ENCODE measurements at places on chromosomes 4 and X.

DNA sequence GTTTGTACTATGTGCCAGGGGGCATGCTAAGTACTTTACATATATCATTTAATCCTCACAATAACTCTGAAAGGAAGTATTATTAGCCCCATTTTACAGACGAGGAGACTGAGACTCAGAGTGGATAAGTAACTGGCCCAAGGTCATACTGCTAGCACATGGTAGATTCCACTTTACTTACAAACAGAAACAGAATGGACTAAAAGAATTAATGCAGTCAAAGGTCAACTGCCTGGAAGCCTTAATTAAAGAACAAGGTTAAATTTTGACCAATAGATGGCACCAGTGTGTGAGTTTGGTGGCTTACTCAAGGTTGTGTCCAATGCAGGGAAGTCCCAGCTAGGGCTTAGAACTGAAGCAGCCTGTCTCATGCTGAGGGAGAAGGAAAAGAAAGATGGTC lies 4.7 kb downstream of the RIPPLY1 start:
- peak; percentile 16 for DNase-seq

- no peak for DNase-seq
Observed at GRCh38 chr4:30790998-30791397, 70.8 kb downstream of the PCDH7 start.

GRCh38 chr4:24816797-24817196 lies 21.4 kb downstream of the SOD3 start:
- no peak for DNase-seq

GRCh38 chr4:41977709-41978108 lies 3.8 kb upstream of the DCAF4L1 start:
- DNase-seq, result no peak

GRCh38 chrX:26918631-26919030 lies 544.5 kb downstream of the PPP4R3C start:
- DNase-seq, result no peak

GRCh38 chr4:2249526-2250356 lies 7.8 kb upstream of the HAUS3 start:
- DNase-seq, result no peak

- DNase-seq, result no peak
Observed at GRCh38 chrX:124343016-124343415, 3.3 kb upstream of the SH2D1A start.

DNA sequence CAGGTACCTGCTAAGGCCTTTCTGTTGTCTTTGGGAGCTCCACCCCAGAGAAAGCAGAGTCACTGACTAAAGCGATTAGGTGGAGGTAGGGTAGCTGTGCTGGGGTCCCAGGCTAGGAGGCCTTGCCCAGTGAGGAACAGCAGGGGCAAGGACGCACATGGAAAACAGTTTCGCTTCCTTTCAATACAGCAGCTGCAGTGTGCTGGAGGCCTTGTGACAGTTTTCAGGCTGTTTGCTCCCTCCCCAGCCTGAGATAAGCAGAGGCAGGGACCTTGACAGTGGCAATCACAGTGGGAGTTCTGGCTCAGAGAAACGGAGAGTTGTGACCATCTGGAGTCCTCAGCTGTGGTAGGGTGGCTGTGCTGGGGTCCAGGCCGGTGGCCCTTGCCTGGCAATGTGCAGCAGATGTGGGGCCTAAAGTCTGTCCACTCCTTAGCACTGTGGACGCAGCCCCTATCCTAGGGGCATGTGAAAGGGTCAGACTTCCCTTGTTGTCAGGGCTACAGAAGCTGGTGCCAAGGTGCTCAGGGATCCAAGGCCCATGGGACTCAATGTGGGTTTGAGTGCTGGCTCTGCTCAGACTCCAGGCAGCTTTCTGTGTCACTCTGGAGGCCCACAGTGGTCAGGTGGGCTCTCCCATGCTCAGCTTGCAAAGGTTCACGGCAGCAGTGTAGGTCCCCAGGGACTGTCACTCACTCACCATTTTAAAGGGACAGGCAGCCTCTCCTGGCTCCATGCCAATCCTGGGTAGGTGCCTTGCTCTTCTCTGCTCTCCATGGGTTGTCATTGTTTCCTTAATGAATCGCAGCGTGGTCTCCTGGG lies 534.9 kb upstream of the FMR1 start:
- DNase-seq, result peak; percentile 95

DNA sequence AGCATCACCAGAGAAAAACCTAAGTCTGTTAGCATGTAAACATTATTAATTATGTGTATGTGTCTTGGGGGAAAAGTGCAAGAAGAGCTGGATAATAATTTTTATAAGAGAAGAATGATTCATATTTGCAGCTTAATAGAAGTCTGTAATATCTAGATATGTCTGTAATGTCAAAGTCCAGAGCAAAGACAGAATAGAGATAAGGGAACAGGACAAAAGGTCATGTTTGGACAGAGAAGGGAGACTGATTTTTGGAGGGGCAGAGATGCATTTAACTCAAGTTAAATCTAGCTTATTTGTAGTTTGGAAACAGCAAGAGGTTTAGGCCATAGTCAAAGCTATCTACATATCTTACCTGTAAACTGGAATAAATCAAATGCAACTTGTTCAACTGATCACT lies 61.2 kb downstream of the MAGED1 start:
- no peak for DNase-seq

DNA sequence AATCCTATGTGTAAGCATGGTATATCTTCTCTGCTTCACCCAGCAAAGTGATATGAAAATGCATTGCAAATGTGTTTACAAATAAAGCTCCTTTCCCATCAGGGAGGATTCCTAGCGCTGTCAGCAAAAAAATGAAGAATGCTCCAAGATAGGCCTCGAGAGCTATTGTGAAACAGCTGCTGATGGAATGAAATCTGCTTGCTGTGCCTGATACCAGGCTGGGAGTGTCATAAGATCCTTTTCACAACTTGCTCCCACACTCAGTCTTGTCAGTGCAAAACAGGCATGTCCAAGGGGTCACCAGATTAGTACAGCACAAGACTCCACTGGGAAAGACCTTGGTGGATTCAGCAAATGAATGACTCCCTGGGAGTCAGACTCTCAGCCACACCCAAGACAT lies 34.1 kb downstream of the HNRNPH2 start:
- no peak for DNase-seq

DNA sequence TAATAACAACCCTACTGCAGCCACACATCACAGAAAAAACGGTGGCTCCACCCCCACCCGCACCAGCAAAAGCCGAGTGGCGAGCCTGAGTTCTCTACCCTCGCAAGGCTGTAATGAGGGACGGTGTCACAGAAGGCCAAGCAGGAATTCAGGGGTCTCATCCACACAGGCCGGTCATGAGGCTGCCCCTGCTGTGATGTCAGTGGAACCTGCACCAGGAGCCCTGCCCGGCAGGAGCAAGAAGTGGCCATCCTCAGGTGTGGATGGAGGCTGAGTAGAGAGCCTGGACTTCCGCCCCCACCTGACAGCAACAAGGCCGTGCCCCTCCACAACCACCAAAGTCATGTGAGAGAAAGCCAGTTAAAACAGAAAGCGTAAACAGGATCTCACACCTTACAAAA lies 20.6 kb downstream of the LYAR start:
- no peak for DNase-seq

- no peak for DNase-seq
Observed at GRCh38 chrX:148501386-148502066, 1.1 kb downstream of the AFF2 start.

- no peak for DNase-seq
Observed at GRCh38 chr4:1638873-1639272, 45.2 kb downstream of the FAM53A start.

- DNase-seq, result no peak
Observed at GRCh38 chr4:123554801-123555232, 158.2 kb downstream of the SPRY1 start.

- DNase-seq, result no peak
Observed at GRCh38 chr4:151922306-151922705, 161.5 kb upstream of the GATB start.

- DNase-seq, result no peak
Observed at GRCh38 chr4:82043081-82043808, 330.5 kb downstream of the HNRNPD start.

DNA sequence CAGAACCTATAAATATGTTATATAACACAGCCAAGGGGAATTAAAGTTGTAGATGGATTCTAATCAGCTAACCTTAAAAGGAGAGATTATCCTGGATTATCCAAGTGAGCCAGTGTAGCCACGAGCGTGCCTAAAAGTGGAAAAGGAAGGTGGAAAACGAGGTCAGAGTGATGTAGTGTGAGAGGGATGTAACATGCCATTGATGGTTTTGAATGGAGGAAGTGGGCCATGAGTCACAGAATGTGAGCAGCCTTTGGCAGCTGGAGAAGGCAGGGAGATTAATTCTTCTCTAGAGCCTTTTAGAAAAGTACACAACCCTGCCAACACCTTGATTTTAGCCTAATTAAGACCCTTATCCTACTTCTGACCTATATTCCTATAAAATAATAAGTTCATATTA lies 149.1 kb downstream of the SLC39A8 start:
- DNase-seq, result no peak

- no peak for DNase-seq
Observed at GRCh38 chr4:78247536-78248285, 190.6 kb downstream of the FRAS1 start.

DNA sequence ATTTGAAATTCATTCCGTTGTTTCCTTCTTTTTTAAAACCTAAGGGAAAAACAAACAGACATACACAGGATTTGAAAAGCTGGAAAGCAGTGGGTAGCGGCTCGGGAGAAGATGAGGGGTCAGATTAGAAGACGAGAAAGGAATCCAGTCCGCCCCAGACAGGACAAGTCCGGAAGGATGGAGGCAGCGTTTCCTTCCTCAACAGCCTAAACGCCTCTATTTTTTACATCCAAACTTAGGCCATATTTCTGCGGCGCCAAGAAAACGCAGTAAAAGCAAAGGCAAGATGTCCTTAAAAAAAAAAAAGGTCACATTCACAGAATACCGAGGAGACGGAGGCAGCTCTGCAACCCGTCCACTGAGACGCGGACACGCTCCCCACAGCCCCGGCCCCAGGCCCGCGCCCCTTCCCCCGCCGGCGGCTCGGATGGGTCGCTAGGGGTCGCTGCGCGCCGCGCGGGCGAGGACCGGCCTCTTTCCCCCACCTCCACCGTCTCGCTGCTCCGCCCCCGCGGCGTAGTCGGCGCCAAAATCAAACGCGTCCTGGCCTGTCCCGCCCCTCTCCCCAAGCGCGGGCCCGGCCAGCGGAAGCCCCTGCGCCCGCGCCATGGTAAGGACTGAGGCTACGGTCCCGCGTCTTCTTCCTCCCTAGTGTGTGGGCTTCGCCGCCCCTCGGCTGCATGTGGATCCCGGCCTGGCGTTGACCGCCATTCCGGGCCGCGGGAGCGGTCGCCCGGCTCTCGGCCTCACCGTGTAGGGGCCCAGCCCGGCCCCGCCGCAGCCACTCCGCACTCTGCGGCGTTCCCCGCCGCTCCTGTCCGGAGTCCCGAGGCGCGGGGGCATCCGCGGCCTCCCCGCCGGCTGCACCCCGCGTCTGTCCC lies at the start of gene MND1:
Gene MND1, plus strand, starts transcription at position 558 of the 881 bp plus-strand sequence. Its CDS starts 50 bp downstream, at position 608.
- peak; percentile 25 for DNase-seq

DNA sequence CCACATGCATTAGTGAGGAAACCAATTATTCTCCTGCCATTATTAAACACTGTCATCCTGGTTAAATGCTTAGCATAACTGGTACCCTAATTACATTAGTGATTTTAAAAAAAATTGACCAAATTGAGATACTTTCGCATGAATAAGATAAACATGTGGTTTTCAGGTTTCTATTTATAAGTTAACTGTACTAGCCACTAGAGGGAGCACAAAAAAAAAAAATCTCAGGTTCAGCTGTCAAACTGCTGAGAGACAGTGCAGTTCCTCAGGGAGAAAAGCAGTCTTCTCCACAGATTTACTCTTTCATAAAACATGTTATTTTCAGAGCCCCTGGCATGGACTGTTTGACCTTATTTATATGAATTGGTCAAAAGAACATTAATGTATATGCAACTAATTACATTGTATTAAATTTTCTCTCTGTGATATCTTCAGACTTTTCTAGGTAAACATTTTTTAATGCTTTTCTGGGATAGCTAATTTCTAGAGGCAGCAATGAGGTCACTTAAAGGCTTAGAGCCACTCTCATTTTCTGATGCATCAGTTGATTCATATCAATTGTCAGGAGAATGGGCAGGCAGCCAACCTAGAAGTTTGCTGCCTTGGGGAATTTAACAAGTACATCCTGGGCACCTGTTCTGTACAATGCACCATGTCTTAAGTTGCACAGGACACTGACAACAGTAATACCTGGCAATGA lies 167.5 kb downstream of the CDS1 start:
- DNase-seq, result no peak

GRCh38 chr4:137274404-137274803 lies 257.9 kb downstream of the PCDH18 start:
- DNase-seq, result no peak

- DNase-seq, result peak; percentile 52
Observed at GRCh38 chrX:41164449-41164848, 79.2 kb downstream of the USP9X start.

DNA sequence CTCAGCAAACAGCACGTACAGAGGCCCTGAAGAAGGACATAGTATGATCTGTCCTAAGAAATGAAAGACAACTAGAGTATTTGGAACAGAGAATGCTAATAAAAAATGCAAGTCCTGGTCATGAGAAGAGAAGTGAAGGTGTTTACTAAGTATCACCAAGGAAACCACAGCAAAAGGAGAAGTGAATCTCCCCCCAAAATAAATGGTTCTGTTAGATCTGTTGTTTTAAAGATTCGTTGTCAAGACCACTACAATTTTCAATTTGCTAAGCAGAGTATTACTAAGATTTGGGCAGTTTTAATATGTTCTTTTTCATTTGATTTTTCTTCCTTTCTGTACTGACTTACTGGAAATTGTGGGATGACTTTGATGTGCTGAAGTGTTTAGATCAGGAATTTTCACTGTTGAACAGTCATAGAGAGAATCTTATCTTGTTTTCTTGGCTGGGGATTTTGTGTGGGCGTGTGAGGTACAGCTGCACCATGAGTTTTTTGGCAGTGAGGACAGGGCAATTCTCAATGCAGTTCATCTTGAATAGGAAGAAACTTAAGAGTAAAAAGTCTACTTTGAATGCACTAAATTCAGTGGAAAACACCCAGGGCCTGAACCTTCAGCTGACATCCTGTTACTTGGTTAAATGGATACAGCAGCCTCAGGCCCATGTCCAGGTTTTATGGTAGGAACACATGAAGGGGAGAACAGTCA lies 132.2 kb downstream of the STIM2 start:
- DNase-seq, result no peak

DNA sequence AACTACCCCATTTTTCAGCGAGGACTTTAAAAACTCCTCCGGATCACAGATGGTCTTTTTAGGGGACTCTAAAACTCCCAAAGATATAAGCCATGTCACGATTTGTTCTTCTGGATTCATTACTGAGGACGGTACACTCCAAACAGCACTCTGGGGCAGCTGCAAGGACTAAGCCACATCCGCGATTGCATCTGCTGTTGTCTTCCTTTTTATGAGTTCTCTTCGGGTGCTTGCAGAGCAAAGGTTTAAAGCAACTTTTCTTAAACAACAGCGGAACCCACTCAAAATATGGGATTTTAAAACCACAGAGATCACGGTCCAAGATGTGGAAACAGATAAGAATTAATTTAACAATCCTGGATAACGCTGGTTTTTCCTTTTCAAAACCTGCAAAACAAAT lies at the start of gene ARHGEF6:
Gene ARHGEF6, minus strand, starts transcription at position 170 of the 400 bp plus-strand sequence. Its CDS starts 50 bp downstream, at position 120.
- no peak for DNase-seq

DNA sequence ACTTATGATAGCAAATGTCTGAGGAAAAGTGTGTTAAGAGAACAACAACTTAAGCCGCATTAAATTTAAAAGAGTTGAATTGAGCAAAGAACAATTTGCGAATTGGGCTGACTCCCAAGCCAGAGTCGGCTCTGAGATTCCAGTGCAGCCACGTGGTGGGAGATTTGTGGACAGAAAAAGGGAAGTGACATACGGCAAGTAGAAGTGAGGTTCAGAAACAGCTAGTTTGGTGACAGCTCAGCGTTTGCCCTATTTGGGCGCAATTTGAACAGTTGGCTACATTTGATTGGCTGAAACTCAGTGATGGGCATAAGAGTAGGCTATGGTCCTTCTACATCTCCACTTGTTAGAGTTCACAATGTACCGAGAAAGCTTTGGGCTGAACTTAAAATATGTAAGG lies 124.0 kb downstream of the PRKX start:
- no peak for DNase-seq

Data from NCI-H2107 (cell line).